ENCODE measurements at places on chromosomes 3 and 15.

GRCh38 chr3:55647063-55647462 is 160.0 kb upstream of the WNT5A start:
- no peak for DNase-seq

DNA sequence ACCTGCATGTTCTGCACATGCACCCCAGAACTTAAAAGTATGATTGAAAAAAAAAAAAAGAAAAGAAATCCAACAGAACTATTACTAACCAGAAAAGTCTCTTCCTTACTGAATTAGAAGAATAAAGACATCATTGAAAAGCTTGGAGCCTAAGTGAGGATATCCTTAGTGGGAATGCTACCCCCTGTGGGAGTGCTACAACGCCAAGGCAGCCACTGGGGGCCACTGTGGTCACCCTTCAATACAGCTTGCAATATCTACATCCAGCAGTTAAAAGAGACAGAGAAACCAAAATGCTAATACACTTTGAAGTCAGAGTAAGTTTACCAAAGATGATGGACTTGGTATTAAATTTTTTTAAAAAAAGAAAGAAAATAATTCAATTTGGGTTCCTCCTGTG is 292.0 kb downstream of the PLCL2 start:
- no peak for DNase-seq

GRCh38 chr3:28575746-28576613 is 227.4 kb upstream of the AZI2 start:
- DNase-seq: no peak

GRCh38 chr15:34757262-34757661 is 2.5 kb upstream of the GJD2 start:
- no peak for DNase-seq

GRCh38 chr3:21484828-21485144 is 266.2 kb downstream of the ZNF385D start:
- no peak for DNase-seq

DNA sequence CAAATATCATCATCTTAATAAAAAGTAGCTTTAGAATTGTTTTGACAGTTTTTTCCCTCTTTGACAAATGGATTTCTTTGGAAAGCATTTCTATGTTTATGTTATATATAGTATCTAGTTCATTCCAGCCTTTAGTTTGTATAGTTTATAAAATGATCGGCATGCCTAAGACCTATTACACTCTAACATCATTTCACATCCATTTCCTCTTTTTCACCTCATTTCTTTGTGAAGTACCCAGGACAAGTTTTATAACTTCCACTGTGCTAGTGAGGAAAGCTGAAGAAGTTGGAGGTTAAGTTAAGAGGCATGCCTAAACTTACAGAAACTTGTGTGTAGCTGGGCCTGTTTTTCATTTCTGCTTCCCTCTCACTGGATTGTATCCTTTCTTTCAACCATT is 178.4 kb downstream of the TP63 start:
- no peak for DNase-seq

- no peak for DNase-seq
Measured at GRCh38 chr15:79875213-79875612, 21.6 kb downstream of the MTHFS start.

DNA sequence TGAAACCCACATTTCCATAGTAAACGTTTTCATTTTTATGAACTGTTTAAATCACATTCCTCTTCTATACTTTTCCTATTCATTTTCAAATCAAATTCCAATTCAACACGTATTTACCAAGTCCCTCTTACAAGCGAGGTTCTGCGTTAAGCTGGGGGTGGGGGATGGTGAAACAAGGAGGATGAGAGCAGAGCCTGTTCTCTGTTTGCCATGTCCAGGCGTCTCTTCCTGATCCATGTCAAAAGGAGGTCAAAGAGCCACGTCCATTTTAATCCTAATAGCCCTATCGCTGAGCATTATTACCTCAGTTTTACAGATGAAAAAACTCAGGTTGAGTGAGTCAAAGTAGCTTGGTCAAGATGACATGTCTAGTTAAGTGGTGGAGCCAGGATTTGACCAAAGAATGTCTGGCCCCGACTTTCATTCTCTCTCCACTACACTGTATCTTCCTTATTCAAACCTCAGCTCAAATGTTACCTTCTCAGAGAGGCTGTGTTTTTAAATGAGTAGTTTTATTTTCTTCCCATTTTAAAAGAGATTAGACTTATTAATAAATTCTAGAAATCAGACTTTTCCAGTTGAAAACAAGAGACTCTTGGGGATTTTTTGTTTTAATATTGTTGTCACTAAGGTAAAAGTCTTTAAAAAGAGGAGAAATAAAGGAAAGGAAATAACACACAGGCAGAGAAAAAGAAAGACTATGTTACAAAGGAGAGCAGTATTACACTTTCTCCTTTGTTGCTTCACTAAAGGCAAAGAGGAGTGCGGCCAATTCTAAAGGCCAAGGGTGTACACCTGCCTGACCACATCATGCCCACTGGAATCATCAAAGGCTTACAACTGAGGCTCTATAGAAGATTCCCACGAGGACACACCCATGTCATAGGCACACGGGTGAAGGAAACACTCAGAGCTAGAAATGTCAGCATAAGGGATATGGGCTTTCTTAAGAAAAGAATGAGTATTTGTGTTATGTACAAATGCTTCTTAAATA is 42.4 kb downstream of the MYO5A start:
- DNase-seq: no peak

- DNase-seq: no peak
Measured at GRCh38 chr15:38461066-38461833, 7.3 kb downstream of the FAM98B start.

- DNase-seq: no peak
Measured at GRCh38 chr15:68346979-68347378, 69.4 kb downstream of the FEM1B start.

DNA sequence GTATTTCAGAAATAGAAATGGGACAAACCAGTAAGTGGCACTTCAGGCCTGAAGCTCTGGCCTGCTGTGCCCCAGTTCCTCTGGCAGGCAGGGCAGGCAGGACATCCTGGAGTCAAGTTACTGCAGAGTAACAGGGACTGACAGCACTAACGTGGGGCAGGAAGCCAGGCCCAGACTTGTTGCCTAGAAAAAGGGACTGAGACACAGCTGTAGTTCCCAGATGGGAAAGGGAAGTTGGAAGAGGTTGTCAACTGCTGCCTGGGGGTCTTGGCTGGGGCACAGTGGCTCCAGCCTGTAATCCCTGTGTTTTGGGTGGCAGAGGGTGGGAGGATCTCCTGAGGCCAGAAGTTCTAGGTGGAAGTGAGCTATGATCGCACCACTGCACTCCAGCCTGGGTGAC is 171.9 kb downstream of the FMN1 start:
- no peak for DNase-seq

DNA sequence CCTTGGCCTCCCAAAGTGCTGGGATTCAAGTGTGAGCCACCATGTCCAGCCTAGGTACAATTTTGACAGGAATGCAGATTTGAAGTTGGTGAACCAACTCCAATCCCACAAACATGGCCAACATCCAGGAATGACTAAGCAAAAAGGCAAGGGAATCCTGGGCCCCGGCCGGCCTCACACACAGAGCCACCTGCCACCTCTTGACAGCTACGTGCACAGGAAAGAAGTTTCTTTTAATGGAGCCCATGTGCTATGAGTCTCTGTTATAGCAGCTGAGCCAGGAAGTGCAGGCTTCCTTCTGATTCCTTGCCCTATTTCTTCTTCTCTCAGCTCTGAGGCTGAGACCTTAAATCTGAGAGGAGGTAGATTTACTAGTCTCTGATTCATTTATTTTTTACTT is 8.8 kb downstream of the TMEM40 start:
- DNase-seq: no peak

- no peak for DNase-seq
Measured at GRCh38 chr3:172323894-172324610, 124.2 kb downstream of the GHSR start.

GRCh38 chr15:69704229-69704628 is 251.6 kb downstream of the RPLP1 start:
- DNase-seq: no peak

- DNase-seq: no peak
Measured at GRCh38 chr15:65375871-65376607, 1.8 kb downstream of the IGDCC3 start.

- no peak for DNase-seq
Measured at GRCh38 chr15:51579012-51579411, 43.6 kb downstream of the DMXL2 start.

DNA sequence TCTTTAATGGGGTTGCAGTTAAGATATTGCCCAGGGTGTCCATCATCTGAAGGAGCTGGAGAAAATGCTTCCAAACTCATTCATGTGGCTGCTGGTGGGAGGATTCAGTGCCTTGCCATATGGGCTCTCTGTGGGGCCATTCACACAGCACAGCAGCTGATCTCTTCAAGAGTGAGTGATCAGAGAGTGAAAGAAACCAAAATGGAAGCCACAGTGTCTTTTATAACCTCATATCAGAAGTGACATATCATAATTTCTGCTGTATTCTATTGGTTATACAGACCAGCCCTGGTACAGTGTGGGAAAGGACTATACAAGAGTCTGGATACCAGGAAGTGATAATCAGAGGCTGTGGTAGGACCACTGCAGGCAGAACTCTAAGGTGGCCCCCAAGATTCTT is 33.6 kb downstream of the HHLA2 start:
- no peak for DNase-seq

DNA sequence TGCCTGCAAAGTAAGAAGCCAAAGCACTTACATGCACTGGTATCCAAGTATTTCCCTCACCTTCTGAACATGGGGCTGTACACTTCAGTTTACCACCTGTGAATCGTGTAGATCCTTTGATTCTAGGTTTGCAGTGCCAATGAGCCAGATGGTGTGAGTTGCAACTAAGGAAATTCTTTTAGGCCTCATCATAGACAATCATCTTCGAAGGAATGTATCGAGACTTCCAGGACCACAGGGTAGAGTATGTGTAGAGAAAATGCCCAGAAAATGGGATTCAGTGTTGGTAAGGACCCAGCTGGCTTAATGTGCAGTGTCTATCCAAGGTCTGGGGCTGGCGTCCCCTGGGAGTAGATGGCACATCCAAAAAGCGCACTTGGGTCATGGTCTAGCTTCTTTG is 323.2 kb upstream of the TPM1 start:
- DNase-seq: no peak

- no peak for DNase-seq
Measured at GRCh38 chr3:87288446-87288845, 12.1 kb upstream of the POU1F1 start.

- DNase-seq: no peak
Measured at GRCh38 chr3:176351408-176351807, 845.9 kb downstream of the TBL1XR1 start.

GRCh38 chr3:74122281-74122680 is 492.2 kb downstream of the CNTN3 start:
- DNase-seq: no peak

- DNase-seq: no peak
Measured at GRCh38 chr15:68712886-68713285, 107.8 kb downstream of the ANP32A start.

GRCh38 chr3:126711121-126711760 is 7.2 kb downstream of the CHCHD6 start:
- DNase-seq: no peak

GRCh38 chr3:194220901-194221326 is 85.0 kb downstream of the HES1 start:
- no peak for DNase-seq

GRCh38 chr3:125965505-125965904 is 3.5 kb upstream of the ROPN1B start:
- DNase-seq: no peak

- no peak for DNase-seq
Measured at GRCh38 chr3:71119171-71119570, 464.4 kb downstream of the FOXP1 start.

- no peak for DNase-seq
Measured at GRCh38 chr15:49492151-49492550, 69.1 kb downstream of the FGF7 start.

DNA sequence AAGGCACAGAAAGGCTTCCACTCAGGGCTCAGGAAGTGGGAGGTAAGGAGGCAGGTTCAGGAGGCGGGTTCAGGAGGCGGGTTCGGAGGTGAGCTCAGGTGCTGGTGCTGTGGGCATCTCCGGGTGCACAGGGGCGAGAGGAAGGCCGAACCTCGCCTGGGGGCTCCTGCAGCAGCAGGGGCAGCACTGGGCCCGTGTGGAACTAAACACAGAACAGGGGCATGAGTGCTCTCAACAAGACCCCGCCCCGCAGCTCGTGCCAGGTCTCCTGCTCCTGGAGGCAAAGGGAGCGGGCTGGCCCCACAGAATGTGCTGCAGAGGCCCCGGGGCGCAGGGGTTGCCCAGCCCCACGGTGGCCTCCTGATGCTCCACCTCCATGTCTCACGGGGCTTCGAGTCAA is 13.7 kb downstream of the ZDHHC19 start:
- DNase-seq: no peak

All from stimulated activated CD8-positive, alpha-beta memory T cell treated with anti-CD3 and anti-CD28 coated beads, Interleukin-2, amount 100 ng/mL, for 1 hour (primary cell).